ENCODE measurements at places on chromosomes 3 and 15.
A peak's percentile ranks its signal among the peaks of the same experiment; 100 is the strongest.

GRCh38 chr15:75034615-75035014, 11.2 kb downstream of the PPCDC start:
- DNase-seq: no peak

GRCh38 chr3:16842272-16843270, 42.2 kb upstream of the PLCL2 start:
- DNase-seq: no peak

DNA sequence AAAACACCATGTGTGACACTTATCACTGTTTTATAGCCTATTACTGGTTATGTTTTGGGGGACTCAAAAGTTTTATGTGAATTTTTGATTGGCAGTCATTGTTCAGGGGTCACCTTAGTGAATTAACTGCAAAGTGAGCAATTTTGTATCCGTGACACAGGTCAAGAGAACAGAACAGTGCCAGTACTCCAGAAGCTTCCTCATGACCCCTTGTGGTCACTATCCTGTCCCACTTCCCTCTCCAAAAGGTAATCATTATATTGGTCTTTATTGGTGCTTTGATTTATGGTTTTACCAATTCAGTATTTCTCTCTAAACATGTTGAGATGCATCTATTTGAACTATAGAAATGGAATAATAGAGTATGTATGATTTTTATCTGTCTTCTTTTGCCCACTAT, 107.1 kb downstream of the STT3B start:
- no peak for DNase-seq

- no peak for DNase-seq
These were observed 549.8 kb downstream of the NSUN3 start for GRCh38 chr3:94612631-94613030.

DNA sequence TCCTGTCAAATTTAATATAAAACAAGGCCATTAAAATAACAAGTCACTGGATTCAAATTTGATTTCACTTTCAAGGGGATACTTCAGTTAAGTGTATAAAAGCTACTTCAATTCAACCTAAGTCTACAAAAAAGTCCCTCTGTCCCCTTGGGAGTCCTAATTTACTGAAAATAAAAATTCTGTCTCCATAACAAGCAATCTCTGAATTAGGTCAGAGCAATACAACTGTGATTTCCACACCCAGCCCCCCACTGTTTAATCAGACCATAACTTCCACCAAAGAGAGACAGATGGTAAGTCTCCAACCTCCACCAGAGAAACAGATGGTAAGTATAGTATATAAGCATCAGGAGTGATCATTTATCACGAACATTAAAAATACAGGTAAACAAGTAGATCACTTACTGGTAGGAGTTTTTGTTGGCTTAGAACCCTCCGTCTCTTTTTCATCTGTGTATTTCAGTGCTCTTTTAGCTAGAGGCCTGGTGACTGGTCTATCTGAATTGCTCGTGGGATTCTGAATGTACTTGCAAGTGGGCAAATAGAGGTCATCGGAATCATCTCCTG, 12.1 kb downstream of the SGO1 start:
- no peak for DNase-seq

GRCh38 chr15:48946074-48946839, 17.5 kb downstream of the SHC4 start:
- peak; percentile 96 for DNase-seq

DNA sequence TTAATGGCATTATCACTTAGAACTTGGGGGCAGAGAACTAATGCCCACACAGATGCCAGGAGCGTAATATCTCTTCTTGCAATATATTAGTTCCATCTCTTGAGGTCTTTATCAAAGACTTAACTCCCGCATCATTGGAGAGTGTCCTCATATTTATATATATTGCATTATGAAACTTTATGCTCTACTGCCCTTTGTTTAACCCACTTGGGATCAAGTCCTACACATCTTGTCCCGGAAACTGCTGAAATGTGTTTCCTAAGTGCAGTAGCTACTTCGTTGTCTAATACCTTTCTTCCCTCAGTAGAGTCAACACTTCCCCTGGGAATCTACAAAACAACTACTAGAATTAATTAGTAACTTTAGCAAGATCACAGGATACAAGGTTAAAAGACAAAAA, 1029.2 kb downstream of the OTOL1 start:
- no peak for DNase-seq

DNA sequence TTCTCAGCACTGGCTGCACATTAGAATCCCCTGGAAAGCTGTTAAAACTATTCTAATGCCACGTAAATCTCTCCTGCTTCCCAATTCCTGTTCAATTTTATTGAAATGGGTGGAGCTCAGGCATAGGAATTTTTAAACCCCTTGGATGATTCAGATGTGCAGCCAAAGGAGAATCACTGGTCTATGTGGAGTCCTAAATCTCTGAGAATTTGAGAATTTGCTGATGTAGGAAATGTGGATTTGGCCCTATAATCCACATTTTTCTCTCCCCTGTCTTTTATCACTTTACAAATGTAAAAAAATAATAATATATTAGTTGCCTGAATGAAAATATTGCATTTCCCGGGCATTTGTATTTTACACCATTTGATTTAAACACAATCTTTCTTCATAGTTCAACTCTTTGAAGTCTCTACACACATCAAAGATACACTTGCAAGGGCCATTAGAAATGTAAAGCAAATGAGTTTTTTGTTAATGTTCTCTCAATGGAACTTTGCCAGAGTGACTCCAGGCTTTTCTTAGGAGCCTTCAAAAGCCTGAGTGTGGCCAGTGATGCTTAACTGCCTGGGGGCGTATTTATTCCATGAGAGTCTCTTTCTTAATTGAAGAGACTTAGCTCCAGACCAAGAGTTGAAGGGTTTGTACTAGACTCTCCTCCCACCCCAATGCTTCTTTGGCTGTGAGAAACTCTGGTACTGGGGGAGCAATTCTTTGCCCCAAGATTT, 48.8 kb upstream of the PTX3 start:
- DNase-seq: no peak

DNA sequence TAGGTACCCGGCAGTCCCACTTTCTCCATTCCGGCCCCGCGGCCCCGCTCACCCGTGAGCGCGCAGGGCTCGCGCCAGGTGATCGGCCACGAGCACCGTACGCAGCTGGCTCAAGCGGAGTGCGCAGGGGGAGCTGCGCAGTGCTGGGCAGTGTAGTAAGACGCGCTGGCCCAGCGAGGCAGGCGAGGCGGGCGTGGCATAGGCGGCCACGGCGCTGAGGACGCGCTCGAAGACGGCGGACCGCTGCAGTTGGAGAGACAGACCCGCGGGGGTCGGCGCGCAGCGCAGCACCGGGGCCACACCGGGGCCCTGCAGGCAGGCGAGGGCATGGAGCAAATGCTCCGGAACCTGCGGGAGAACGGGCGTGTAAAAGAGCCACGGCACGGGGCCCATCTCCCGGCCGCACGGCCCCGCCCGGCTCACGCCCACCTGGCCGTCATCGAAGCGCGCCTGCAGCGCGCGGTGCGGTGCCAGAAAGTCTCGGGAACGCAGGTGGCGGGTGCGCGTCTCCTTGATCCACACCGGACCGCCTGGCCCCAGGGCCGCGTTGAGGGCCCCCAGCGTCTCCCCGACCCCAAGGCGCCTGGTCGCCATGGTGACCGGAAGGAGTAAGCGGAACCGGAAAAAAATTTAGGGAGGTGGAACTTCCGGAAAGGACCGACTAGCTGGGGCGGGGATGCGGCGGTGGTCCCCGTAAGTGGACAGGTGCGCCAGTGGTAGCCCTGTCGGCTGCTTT, at the start of gene DALRD3:
Gene DALRD3 (minus strand): TSS at position 610 of the 736 bp plus-strand sequence. CDS start 16 bp downstream, at position 594.
- DNase-seq: peak; percentile 70

DNA sequence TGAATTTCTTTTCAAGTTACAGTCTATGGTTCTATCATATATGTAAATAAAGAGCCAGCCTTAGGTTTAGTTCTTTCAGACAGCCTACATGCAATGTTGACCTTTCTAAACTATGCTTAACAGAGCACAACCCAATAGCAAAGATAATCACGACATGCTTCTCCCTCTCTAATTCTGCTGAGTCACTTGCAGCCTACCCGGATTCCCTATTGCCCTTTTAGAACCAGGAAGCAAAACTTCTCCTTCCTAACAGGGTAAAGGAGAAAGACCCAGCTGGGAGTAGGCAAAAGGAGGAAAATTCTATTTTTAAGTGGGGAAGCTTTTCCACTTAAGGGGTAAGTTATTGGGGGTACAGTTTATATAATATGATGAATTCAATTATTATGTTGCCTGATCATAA, 79.3 kb downstream of the SLC7A14 start:
- DNase-seq: peak; percentile 39

DNA sequence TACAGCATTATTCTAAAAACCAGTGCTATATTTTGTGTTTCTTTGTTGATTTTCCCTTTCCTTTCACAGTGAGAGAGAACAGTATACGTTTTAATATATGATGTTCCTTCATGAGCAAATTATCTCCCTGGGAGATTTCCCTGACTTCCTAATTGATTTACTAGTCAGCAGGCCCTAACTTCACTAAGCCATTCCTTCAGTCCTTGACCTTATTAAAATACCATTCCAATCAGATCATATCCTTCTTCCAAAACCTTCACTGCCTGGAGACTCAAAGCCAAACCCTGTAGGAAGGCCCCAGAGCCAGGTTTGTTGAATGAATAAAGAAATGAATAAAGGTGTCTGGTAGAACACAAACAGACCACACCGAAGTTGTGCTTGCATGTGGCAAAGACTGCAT, 43.8 kb upstream of the ARHGEF3 start:
- no peak for DNase-seq

GRCh38 chr3:2765002-2765579, 345.1 kb downstream of the IL5RA start:
- DNase-seq: peak; percentile 36

GRCh38 chr3:126135406-126136076, 44.8 kb downstream of the ALDH1L1 start:
- DNase-seq: no peak

DNA sequence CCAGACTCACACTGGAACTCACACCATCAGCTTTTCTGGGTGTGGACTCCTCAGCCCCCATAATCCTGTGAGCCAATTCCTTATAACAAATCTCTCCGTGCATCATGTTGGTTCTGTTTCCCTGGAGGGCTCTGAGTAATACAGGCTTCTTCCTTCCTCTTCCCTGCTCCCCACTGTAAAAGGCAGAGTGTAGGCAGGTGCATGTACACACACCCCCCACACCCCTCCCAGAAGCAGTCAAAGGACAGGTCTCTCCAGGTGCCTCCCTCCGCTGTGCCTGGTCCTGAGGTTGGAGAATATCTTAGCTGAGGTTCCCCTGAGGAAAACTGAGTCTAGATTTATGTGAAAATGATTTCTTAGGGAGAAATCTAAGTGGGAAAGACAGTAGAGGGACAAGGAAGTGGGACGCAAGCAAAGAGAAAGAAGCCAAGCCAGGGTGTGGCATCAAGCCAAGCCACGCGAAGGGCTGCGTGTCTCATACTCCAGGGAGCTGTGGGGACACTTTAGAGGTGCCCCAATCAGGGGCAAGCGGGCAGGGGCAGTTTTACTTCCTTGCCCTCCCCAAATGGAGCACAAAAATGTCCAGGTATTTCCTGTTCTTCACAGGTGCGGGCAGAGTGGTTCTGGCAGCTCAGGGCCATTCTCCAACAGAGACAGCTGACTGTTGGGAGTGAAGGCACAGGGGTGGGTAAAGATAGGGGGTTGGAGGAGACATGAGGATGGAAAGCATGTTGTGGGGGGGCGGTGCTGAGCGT, 86.6 kb downstream of the HMG20A start:
- no peak for DNase-seq

- DNase-seq: no peak
These were observed 70.2 kb downstream of the FOXB1 start for GRCh38 chr15:60074181-60074885.

DNA sequence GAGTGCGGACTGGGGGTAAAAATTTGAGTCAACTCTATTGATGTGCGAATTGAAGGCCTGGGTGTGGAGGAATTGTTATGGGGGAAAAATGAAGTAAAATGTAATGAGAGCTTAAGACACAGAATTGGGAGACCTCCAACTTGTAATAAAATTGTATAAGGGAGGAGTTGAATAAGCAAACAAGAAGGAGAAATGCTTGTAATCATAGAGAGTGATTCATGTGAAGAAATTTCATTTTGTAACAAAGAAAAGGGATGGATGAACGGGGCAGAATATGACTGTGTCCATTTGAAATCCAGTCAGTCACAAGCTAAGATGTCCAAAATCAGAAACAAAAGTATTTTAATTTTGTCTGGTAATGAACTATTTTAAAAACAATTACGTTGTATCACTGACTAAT, 552.3 kb downstream of the NAALADL2 start:
- DNase-seq: no peak
